Activated gamma-delta T cell treated with anti-CD3 and anti-CD28 coated beads, Interleukin-2, amount 50 U/mL, for 16 hours (primary cell): ENCODE measurements at places on chromosomes 7 and 10.

GRCh38 chr10:119595676-119596515 lies 868 bp downstream of the TIAL1 start:
- peak; percentile 50 for DNase-seq

GRCh38 chr10:71211775-71212317 lies 524 bp upstream of the UNC5B start:
- no peak for DNase-seq

DNA sequence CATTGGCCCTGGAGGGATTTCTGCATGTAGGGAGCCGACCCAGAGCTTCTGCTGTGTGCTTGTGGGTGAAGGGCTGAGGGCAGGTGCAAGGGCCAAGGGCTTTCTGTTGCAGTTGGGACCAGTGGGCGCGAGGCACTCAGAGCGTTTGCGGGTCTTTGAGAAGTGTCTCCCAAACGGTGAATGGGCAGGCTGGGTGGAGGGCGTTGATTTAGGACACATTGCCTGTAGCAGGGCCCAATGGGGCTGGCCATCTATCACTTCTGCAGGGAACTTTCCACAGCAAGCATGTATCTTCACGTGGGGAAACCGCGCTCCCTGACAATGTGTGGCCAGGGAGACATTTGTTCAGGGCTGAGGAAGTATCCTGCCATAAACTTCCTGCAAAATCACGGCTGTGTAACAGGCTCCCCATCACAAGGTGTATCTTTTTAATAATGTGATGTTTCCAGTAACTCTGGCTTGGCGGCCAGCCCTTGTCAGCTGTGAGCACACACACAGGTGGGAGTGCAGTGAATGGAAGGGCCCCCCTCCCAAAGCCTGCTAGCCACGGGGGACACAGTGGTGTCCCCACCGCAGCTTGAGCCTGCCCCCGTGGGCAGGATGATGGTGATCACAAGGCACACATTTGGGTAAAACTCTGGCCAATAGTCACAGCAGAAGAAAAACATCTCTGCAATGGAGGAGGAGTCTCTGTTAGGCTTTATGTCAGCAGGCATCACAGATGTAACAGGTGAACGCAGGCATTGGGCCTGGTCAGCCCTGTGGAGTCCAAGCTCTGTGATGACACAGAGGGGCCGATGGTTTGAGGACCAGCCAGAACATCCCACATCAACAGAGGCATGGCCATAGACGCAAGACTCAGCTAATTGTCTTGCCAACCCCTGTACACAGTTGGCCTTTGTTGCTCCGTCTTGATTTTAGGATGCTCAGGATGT lies 84.3 kb downstream of the GLRX3 start:
- DNase-seq, result no peak

DNA sequence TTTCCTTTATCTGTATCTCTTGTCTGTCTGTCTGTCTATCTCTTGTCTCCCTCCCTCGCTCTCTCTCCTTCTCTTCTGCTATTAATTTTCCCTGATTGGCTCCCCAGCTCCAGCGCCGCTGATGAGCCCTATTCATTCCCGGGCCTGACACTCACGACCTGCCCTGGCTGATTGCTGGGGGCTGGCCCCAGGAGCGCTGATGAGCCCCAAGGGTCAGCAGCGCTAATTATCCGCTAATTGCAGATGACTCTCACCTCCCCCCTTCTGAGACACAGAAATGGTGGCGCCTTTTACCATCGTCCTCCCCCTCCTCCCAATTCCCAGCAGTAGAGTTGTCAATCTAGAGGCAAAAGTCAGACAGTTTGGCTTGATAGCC lies 1.3 kb upstream of the GBX1 start:
- DNase-seq, result no peak

GRCh38 chr10:97434055-97434454 lies 8.1 kb downstream of the PGAM1 start:
- DNase-seq, result no peak

- no peak for DNase-seq
These were observed 189.4 kb downstream of the ELFN1 start for GRCh38 chr7:1859266-1860035.

DNA sequence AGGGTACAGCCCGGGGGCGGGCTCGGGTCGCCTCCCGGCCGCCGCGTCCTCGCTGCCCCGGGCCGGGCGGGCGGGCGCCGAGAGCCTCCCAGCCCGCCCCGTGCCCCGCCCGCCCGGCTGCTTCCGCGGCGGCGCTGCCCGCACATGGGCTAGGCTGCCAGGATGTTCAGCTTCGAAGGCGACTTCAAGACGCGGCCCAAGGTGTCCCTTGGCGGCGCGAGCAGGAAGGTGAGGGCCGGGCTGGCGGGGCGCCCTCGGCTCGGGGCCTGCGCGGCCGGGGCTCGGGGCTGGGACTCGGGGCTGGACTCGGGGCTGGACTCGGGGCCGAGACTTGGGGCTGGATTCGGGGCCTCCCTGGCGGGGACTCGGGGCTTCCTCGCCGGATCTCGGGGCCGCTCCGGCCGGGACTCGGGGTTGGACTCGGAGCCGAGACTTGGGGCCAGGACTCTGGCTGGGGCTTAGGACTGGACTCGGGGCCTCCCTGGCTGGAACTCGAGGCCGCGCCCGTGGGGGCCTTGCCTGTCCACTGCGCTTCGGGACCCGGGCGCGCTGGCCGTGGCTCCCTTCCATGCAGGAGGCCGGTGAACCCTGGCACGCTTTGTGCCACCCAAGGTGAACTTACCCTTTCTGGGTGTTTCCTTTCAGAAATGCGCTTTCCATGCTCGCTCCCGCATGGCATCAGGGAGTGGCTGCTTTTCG lies 534 bp downstream of the UBE3C start:
- peak; percentile 42 for DNase-seq

- no peak for DNase-seq
These were observed 50.2 kb upstream of the PODXL start for GRCh38 chr7:131606346-131607290.

DNA sequence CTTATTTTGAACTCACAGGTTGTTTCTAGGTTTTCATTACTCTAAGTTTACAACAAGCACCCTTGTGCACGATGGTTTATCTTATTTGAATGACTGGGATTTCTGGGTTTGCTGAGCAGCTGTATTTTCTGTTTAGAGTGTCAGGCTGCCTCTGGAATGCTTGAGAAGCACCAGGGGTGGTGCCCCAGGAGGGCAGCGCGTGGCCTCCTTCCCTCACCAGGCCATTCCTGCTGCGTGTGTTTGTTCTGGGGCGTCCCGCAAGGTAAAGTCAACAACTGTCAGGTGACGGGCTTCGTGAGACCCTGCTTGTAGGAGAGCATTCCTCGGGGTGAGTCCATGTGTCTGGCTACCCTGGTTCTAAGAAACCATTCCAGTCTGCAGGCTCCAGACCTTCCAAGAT lies 54.9 kb downstream of the FAM171A1 start:
- DNase-seq, result no peak

- DNase-seq, result peak; percentile 62
These were observed 24.1 kb downstream of the PRF1 start for GRCh38 chr10:70578371-70578947.

DNA sequence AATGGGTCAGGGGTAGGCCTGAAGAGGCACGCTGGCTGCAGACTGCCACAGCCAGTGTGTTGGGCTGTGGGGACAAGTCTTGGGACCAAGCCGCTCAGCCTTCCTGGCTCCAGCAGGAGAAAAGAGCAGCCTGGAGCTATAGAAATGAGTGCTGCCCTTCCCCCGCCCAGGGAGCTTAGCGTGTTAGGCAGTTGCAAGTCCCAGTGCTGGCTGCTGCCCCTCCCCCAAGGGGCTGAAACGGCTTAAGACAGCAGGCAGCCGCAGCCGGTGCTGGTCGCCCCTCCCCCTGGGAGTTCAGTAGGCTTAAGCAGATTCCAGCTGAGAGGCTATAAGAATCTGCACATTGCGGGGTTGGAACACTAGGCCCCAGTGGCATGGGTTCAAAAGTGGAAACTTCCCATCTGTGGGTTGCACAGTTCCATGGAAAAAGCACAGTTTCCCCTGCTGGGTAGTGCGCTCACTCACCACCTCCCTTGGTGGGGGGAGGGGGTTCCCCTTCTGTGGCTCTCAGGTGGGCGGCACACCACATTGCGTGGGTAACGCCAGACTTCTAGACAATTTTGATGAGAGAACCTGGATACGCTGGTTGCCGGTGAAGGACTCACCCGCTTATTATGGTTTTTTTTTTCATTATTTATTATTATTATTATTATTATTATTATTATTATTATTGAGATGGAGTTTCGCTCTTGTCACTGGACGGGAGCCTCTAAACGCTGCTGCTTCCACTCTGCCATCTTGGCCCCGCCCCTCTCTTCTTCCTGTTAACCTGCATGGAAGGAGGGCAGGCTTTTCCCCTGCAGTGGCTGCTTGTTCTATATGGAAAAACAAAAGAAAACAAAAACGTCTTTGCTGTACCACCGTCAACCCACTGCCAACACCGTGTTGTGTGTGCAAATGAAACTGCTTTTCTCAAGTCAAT lies 151.1 kb downstream of the CXCL12 start:
- DNase-seq, result no peak

DNA sequence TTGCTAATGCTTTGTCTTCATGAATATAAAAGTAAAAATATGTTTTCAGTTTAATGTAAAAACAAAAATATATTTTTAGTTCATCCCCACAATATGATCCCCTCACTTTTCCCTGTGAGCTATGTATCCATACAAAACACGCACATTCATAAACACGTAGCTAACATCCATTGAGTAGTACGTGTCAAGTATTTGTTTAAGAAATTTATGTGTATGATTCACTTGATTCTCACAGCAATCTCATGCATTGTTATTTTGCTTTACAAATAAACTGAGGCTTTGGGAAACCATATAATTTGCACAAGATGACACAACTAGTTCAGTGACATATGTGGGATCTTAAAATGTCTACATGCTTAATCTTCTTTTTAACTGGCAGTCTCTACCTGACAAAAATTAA lies 329.6 kb upstream of the SEMA3C start:
- DNase-seq, result no peak

GRCh38 chr10:7971949-7972348 lies 82.5 kb upstream of the GATA3 start:
- DNase-seq, result no peak

- DNase-seq, result no peak
These were observed 18.7 kb downstream of the TACR2 start for GRCh38 chr10:69397972-69398371.

GRCh38 chr7:40723829-40724228 lies 589.0 kb downstream of the SUGCT start:
- DNase-seq, result no peak

DNA sequence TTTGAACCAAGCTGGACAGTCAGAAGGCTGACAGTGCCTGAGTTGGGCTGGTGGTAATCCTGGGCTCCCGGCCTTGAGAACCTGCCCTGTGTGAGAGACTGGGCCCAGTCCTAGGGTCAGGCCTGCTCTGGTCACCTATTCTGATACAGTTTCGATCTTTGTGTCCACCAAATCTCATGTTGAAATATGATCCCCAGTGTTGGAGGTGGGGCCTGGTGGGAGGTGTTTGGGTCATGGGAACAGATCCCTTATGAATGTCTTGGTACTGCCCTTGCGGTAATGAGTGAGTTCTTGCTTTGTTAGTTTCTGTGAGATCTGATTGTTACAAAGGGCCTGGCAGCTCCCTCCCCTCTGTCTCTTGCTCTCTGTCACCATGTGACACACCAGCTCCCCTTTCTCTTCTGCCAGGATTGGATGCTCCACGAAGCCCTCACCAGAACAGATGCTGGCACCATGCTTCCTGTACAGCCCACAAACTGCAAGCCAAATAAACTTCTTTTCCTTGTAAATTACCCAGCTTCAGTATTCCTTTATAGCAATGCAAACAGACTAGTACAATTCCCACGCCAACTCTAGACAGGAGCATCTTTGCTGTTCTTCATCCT lies 111.8 kb upstream of the ZNF438 start:
- DNase-seq, result no peak
